Thyroid gland (tissue), 4 donors: ENCODE measurements at places on chromosomes 4 and X.

DNA sequence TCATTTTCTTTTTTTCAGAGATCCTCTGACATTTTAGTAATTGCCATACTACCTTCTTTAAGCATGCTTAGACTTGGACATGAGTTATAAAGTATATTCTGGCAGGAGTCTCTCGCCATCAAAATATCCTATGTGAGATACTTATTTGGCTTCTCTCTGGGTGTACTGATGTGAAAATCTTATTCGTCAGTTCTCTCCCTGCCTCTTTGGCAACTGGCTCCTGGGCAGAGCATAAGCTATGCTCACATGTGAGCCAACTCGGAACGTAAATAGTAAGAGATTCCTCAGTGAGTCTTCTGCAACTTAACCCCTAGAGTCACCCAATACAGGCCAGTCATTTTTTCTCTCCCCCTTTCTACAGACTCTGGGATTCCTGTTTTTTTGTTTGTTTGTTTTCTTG is 91.6 kb downstream of the MAGEB17 start:
- no peak for DNase-seq

DNA sequence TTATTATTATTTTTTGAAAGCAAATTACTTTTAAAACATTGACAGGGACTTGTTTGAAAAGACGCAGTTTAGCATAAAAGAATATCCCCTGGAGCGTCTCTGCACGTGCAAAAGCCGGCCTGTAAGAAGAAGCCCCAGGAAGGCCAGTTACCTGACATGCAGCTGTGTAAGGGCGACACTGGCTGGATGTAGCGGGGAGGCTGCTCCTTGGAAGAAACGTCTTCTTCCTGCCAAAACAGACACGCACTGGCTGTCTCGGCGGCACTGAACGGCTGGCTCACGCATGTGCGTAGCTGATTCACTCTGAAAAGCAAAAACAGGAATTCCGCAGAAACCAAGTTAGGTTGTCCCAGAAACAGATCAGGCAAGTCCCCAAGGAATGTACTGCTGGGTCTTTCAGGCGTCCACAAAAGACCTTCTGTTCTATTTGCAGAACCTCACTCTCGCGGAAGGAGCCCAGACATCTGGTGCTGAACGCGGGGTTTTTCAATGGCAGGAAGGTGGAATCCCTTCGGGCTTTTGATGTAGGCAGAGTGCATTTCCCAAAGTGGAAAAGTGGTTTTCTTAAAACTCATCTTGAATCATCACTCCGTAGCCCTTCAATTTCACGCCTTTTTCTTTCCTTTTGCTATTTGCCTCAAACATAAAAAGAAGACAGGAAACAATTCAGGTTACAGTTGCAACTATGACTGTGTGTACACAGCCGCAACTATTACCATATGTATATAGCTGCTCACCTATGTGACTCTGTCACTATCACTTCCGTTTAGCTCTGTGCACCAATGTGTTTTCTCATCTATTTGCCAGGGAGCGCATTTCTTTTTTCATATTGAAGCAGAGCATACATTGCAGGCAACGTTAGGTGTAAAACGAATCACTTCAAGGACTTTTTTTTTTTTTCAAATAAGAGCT is 38.1 kb upstream of the ARSH start:
- DNase-seq = peak; percentile 2

GRCh38 chr4:18166925-18167324 is 145.4 kb upstream of the LCORL start:
- DNase-seq = no peak

DNA sequence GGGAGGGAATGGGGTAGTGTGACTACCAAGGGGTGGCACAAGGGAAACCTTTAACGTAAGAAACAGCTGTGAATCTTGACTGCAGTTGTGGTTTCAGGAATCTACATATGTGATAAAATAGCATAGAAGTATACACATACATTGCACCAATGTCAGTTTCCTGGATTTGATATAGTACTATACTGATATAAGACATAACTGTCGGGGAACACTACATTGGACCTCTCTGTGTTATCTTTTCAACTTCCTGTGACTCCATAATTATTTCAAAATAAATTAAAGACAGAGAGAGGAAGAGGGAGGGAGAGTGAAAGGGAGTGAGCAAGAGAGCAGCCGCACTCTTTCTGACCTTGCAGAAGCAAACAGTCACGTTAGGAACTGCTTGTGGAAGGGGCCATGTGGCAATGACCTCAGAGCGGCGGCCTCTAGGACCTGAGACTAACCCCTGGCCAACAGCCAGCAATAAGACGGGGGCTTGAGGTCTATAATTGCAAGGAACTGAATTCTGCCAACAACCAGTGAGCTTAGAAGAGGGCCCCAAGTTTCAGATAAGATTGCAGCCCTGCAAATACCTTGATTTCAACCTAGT is 47.4 kb downstream of the NALF2 start:
- no peak for DNase-seq

GRCh38 chr4:185920171-185920570 is 108.2 kb upstream of the SORBS2 start:
- no peak for DNase-seq

- DNase-seq = no peak
These were observed 6.9 kb upstream of the HAND2 start for GRCh38 chr4:173536808-173537429.

GRCh38 chrX:48626401-48627298 is 29.4 kb downstream of the WDR13 start:
- DNase-seq = no peak

- DNase-seq = no peak
These were observed 332.7 kb downstream of the MID1IP1 start for GRCh38 chrX:39133971-39134370.

DNA sequence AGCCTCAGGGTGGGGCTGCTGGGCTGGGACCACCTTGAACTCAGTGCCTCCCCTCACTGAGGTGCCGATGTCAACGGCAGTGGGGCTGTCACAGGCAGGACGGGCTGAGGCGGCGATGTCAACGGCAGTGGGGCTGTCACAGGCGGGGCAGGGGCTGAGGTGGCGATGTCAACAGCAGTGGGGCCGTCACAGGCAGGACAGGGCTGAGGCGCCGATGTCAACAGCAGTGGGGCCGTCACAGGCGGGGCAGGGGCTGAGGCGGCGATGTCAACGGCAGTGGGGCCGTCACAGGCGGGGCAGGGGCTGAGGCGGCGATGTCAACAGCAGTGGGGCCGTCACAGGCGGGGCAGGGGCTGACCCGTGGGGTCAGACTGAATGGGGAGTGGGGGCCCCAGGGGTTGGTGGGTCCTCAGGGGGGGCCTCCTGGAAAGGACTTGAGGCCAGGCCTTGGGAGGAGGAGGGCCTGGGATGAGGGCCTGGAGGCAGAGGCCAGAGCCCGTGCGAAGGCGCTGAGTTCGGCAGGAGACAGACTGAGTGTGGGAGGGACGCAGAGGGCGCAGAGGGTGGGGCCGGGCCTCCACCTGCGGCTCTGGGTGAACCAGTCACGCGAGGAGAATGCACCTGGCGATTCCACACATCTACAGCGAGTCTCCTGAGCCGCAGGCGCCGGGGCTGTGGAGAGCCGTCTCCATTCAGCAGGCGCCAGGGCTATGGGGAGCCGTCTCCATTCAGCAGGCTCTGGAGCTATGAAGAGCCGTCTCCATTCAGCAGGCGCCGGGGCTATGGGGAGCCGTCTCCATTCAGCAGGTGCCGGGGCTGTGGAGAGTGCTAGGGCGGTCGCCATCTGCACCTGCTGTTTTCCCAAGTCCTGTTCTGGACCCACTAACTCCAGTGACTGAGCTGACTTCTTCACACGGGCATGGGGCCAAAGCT is 22.9 kb downstream of the ATP5ME start:
- DNase-seq = peak; percentile 69

DNA sequence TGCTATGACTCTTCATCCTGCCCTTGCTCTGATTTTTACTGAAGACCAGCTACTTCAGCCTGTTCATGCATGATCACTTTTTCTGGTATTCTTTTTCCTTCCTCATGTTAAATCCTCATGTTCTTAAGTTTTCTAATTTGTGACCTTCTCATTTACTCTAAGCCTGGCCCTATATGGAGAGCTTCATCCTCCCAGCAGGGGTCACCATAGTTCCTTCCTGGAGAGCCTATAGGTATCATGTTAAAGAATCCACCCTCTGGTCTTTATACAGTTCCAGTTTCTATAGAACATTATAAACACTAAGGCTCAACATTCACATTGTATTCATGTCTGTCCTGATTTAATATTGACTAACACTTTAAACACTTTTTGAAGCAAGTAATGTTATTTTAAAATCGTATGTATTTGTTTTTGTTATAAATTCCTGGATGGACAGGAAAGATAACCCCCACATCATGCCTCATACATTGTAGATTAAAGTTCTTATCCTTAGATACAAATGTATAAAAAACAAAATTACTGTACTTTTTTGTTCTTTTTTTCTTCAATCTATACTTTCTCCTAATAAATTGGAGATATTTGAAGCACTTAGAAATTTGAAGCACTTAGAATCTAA is 53.8 kb upstream of the OTUD4 start:
- peak; percentile 32 for DNase-seq

DNA sequence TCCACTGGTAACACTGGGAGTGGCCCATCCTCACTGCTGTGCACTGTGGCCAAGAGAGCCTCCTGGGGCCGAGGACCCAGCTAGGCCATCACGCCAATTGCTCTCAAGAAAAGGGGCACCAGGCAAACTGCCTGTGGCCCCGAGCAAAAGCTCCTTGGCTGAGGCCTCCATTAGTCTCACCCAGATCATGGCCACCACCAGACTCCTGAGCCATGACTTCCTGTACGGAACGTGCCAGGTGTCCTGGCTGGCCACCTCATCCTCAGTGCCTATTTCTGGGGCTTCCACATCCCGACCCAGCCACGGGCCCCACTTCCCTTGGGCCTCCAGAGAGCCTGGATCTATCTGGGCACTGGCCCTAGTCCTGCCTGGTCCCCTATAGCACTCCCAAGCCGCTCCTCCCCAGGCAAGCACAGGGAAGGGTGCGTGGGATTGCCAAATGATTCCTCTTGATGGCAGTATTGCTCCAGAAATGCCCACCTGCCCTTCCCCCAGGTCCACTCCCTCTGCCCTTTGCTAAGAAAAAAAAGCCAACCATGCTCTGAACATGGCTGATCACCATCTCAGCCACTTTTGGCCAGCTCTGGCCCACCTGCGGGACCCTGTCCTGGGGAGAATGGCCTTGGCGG is 212.6 kb upstream of the AGTR2 start:
- DNase-seq = no peak

DNA sequence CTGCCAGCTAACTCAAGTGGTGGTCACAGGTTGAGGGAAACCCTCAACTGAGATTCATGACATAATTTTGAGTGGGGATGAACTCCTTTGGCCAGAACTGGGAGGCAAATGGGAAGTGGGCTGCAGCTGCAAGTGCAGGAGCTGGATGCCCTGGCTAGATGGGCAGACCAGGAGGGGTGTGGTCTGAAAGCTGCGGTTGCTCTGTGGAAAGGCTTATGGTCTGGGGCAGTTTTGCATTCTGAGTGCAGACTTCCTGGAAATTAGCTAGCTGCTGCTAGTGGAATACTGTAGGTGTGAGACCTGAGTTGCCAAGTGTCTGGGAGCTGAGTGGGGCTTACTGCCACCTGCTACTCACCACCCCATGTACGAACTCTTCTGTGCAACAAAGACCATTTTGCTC is 52.1 kb upstream of the NAP1L2 start:
- DNase-seq = no peak

DNA sequence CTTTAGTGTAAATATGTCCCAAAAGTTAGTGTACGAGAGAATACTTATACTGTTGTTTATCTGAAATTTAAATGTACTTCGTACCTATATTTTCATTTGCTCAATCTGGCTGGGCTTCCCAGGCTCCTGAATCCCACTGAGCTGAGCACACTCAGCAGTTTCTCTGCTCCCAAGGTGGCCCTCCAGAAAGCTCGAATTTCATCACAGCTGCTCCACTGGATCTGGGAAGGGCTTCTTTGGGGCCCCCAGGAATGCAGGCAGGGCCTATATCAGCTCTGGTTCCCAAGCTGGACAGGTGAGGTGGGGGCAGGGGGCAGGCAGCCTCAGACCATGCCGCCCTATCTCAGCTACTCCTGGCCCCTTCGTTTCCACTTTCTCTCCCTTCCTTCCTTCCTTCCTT is 1.5 kb upstream of the FATE1 start:
- DNase-seq = no peak

DNA sequence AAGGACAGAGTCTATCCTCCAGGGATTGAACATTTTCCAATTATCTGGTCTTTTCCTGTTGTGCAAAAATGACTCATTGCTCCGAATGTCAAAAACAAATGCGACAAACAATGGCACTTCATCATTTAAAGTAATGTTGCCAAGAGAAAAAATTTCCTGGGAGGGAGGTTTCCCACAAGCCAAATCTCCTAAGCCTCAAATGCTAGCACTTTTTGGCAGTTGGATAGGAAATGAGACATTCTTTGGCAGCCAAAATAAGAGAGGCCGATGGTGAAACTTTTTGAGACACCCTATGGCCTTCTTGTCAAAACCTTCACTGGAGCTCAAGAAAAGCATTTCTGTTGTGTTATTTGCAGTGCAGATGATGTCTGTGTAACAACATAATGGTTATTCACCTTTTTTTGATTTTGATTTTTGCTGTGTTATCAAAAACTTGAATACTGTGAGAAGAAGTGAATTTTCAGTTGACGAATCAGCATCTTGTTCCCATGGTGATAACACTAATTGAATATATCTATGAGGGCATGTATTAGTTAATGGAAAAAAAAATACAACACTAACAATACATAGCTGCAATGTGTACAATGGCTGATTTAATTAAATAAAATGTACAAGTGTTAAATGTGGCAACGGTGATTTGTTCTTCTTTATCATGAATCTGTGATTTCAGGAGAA is 333.8 kb downstream of the ANK2 start:
- no peak for DNase-seq

DNA sequence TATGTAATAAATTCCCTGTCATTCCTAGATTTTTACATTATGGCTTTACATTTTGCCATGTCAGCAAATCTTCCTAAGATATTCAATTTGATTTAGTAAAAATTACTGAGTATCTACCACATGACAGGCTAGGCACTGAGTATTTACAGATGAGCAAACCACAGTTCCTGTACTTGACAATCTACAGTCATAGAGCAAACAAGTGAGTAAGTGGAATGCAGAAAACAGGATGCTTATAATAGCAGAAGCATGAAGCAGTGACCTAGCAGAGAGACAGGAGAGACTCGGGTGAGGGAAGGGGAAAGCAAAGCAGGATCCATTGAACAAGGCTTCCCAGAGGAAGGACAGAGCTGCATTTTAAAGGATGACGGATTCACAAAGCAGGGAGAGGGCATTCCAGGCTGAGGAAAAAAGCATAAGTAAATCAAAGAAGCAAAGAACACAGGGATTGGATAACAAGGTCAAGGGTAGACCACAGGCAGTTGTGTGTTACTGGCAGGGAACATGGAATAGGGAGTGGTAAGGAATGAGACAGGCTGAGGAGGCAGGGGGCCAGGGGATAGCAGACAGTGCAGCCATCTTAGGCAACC is 124.7 kb upstream of the C1QTNF7 start:
- no peak for DNase-seq
